ENCODE measurements at places on chromosomes 4 and X. TPM values are rescaled to one million over a fixed set of nuclear protein-coding genes. Genes with fewer than 3 reads are reported as not detected.

DNA sequence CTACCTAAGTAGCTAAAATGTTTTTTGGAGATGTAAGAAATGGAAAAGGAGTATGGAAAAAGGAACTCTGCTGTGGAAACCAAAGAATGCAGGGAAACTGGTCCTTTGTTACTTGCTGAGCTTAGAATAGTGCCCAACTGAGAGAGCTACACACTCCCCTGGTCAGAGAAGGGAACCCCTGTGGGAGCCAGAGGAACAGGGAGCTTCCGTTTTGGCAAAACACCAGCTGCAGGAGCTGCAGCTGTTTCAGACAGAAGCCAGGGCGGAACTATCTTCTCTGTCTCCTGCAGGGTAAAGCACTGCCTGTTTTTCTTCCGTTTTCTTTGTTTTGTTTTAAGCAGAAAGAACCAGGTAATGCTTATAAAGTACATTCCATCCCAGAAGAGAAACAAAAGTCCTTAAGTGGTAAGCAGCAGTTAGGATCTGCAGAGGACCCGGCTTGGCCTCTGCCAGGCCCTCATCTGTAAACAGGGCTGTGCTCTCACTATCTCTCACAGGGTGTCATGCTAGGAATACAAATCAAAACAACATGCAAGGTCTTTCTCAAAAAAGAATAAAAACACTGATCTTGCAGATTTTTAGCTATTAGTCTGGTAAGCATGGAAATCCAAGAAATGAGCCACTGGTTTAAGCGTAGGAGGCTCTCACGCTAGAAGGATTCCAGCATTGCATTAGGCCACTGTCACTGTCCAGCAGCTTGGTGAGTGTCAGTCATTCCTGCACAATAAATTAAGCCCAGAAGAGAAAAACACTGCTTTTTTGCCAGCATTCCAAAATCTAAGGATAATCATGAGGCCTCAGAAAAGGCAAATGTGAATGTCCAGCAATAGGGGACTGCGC, 76.1 kb downstream of the CHST7 start:
- peak; percentile 72 for DNase-seq

GRCh38 chrX:10350221-10350620, 193.4 kb downstream of the CLCN4 start:
- no peak for DNase-seq

DNA sequence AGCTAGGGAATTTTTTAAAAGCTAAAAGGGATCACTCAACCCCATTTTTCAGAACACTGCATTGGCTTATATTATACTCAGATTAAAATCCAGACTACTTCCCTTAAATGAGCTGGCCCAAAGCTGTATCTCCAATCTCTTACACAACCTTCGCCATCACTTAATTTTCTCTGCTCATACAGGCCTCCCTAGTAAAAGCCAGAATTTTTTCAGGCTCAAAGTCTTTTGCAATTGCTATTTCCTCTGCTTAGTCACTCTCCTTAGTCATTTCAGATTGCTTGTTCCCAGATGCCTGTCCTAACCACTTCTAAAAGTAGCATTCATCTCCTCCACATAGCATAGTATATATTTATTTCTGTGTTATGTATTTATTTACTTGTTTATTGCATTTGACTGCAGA, 1587.9 kb upstream of the ADGRL3 start:
- DNase-seq, result no peak

GRCh38 chr4:25889589-25890503, 24.2 kb upstream of the SMIM20 start:
- no peak for DNase-seq

GRCh38 chrX:9885150-9885549, 82.0 kb upstream of the CLDN34 start:
- DNase-seq, result peak; percentile 22

GRCh38 chr4:108540536-108540935, 79.8 kb upstream of the RPL34 start:
- no peak for DNase-seq

GRCh38 chr4:140982613-140983340, 150.5 kb downstream of the RNF150 start:
- no peak for DNase-seq

DNA sequence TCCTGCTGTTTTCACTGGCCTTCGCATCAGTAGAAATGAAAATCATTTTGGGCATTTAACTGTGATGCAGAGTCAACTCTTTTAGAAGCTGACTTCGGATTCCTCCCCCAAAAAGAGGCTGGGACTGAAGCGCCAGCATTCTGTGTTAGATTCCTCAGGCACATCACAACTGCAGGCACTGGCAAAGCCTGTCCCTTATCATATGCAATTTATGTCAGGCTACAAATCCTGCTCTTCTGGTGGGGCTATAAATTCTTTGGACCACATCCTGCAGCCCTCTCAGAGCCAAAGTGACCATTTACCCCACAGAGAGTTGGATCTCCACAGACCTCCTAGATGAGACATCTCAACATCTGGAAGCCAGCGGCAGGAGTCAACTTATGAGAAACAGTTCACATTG, 138.4 kb downstream of the CBR4 start:
- no peak for DNase-seq

DNA sequence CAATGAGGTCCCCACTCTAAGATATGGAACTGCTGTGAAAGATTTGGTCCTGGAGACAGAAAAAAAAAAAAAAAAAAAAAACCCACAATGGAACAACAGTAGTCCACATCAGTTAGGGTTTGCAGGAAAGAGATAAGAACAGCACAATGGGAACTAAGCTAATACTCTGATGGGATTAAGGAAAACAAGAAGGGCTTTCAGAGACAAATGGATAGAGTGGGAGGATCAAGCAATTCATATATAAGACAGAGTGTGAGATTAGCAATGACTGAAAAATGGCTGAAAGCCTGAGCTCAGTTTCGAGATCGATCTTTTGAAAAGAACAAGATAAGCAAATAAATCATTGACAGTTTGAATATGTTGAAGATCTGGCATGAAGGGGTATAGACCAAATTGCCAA, 188.4 kb upstream of the TRPC5 start:
- no peak for DNase-seq

GRCh38 chr4:169098532-169098931, 88.5 kb upstream of the CBR4 start:
- DNase-seq, result no peak

- peak; percentile 92 for DNase-seq
These were observed 189.7 kb downstream of the TSPAN5 start for GRCh38 chr4:98468709-98469108.

DNA sequence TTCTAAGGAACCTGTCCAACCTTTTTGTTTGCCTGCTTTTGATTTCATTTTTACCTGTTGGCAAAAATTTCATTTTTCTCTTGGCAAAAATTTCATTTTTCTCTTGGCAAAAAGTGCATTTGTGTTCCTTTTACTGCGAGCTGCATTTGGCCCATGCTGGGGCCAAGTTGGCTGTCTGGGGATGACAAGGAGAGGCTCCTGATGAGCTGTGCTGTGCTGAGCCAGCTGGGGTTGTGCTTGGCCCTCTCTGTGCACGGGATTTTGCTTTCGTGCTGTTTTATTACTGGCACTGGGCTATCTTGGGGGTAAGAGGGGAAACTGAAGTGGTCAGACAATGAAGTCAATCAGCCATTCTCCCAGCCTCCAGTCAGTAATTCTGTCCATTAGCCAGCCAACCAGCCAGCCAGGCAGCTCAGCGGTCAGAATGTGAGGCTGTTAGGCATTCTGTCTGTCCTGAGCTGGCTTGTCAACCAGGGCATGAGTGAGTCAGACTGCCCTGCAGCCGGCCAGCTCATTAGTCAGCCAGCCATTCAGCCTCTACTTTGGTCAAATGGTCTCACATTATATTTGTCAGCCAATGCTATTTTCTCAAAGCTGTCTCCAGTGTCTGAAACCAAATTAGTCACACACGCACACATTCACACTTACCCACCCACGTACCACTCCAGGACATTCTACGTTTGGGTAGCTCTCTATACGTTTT, 56.9 kb upstream of the PRPS1 start:
- DNase-seq, result no peak

- no peak for DNase-seq
These were observed 118.7 kb downstream of the SMARCA1 start for GRCh38 chrX:129404670-129405008.

GRCh38 chr4:147173797-147174432, 228.3 kb upstream of the TTC29 start:
- DNase-seq, result no peak

GRCh38 chr4:26931966-26932365, 71.3 kb downstream of the STIM2 start:
- DNase-seq, result no peak

DNA sequence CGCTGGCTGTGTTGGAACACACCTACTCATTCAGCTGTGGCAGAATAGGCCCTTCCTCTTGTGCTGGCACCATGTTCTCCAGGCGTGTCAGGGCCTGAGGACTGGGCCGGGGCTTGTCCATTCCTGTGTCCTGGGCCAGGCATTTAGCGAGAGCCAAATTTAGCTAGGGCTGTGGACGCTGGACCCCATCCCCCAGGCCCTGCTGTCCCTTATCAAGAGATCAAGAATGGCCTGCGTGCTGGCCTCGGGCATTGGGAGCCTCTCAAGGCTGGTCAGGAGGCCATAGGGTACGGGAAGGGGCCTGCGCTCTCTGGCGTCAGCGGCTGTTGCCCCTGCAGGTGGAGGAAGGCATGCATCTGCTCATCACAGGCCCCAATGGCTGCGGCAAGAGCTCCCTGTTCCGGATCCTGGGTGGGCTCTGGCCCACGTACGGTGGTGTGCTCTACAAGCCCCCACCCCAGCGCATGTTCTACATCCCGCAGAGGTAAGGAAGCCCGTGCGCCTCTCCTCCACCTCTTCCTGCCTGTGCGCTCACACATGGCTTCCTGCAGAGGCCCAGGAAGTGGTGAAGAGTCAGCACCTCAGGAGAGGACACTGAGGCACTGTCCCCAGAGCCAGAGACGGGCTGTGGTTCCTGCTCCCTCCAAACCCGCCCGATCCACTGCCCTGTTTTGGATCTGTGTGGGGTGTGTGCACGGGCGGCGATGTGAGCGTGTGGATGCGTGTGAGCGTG, 15.3 kb downstream of the ABCD1 start:
- no peak for DNase-seq

DNA sequence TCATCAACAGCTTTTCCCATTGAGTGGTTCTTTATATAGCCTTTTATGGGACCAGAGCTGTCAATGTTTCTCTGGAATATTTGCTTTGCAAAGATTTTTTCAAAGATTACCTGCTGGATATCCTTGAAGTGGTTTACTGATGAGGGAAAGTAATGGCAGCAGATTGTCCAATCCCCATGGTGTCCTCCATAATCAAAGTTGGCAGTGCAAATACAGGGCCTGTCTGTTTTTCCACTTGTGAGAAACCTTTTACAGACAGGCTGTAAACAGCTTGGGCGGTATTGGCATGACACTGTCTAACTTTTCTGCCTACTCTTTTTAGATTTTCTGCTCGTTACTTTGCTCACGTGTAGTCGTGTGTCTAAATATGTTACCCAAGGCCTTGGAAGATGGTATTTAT, 641.9 kb upstream of the NR3C2 start:
- DNase-seq, result no peak

DNA sequence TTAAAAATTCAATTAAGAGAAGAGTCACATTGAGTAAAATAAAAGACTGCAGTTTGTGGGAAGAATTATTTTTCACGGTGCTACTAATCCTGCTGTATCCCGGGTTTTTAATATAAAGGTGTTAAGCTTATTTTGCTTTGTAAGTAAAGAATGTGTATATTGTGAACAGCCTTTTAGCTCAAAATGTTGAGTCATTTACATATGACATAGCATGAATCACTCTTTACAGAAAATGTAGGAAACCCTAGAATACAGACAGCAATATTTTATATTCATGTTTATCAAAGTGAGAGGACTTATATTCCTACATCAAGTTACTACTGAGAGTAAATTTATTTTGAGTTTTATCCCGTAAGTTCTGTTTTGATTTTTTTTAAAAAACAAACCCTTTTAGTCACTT, 39.7 kb downstream of the IRS4 start:
- no peak for DNase-seq

DNA sequence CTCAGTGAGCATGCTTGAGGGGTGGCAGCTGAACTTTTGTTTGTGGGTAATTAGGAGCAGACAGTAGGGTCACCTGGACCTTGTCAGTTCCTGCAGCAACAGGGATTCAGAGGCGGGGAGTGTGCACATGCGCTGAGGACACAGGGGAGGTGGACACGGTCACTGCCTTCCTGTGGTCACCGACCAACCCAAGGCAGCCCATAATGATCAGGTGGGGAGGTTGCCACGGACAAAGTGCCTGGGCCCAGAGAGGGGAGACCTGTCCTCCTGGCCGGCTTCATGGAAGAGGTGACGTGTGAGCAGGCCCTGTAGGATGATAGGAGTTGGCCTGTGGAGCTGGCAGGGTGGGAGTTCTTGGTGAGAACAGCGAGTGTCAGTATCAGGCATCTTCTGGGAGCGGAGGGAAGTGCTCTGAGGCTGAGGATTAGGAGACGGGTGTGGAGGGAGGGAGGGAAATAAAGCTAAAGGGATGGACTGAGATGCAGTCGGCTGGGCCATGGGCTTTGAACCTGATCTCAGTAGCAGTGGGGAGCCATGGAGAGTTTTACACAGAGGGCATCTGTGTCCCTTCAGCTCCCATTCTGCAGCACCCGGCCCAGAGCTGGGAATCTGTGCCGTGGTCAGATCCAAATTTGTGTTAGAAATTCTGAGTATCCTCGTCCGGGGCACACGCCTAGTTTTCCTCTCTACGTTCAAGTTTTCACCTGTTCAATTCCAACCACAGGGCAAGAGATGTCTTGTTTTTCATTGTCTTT, 100.0 kb downstream of the PSAPL1 start:
- no peak for DNase-seq

- DNase-seq, result no peak
These were observed 253.5 kb downstream of the PCDH10 start for GRCh38 chr4:133402616-133403015.

DNA sequence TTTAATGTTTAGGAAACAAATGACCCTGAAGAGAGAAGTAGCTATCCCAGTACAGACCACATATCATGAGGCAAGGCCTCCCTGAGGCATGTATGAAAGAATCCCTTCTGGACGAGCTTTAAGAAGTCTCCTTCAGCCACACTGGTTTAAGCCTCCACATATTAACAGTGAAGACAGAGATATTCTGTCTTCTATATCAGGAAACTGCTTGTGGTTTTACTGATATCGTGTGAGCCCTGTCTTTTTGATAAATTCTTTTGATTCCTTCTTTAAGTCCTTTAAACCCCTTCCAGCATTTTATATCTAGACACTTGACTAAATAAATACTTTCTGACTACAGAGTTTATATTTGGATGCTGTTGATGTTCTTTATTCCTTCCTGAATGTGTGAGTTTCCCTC, 45.9 kb upstream of the GPC4 start:
- DNase-seq, result no peak

GRCh38 chr4:11842620-11843263, 414.0 kb upstream of the HS3ST1 start:
- no peak for DNase-seq

SAP30 gene
- 20.9 TPM for total RNA-seq

GLRA3 gene
- not detected for total RNA-seq

TMSB4X gene
- total RNA-seq, result 18,385 TPM

CFAP47 gene
- not detected for total RNA-seq

CDX4 gene
- not detected for total RNA-seq

PCSK1N gene
- total RNA-seq, result under 0.01 TPM

IDUA gene
- 10.5 TPM for total RNA-seq

BEX5 gene
- 0.90 TPM for total RNA-seq

CXorf49 gene
- not detected for total RNA-seq

FRMD7 gene
- not detected for total RNA-seq

EDA gene
- 2.5 TPM for total RNA-seq

PARM1 gene
- not detected for total RNA-seq

All from dermis microvascular lymphatic vessel endothelial cell (primary cell).